Osteoblast (primary cell): ENCODE measurements at places on chromosomes 11 and 22.

DNA sequence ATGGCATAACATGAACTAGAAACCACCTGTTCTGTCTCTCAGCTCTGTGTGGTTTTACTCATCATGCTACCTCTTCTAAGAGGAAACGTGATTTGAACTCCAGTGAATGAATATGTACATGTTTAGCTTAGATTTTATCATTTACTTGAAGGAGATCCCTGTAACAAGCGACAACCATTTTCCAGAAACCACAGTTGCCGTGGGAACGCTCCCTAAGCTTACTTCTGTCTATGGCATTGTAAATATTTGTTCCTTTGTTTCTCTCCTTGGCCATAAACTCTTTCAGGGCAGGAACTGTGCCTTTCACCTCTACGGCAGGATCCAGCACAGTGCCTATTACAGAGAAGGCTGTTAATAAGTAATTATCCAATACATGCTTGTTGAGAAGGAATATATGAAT, 17.1 kb upstream of the TPH1 start:
- DNase-seq = no peak

DNA sequence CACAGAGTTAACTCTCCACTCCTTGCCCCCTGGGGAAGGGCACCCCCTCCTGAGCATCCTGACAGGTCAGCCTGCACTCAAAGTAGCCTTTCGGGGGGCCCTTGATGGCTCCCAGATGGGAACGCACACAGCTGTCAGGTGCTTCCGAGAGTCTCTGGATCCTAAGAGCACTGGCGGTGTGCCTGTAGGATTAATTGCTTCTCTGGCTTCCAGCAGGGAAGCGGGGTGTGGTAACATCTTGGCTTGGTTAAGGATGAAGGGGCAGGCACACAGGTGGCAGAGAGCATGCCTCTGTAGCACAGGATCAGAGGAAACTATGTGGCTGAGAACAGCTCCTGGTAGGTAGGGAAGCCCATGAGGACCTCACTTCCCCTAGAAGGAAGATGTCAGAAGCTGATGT, 199.8 kb downstream of the MIAT start:
- DNase-seq = no peak

DNA sequence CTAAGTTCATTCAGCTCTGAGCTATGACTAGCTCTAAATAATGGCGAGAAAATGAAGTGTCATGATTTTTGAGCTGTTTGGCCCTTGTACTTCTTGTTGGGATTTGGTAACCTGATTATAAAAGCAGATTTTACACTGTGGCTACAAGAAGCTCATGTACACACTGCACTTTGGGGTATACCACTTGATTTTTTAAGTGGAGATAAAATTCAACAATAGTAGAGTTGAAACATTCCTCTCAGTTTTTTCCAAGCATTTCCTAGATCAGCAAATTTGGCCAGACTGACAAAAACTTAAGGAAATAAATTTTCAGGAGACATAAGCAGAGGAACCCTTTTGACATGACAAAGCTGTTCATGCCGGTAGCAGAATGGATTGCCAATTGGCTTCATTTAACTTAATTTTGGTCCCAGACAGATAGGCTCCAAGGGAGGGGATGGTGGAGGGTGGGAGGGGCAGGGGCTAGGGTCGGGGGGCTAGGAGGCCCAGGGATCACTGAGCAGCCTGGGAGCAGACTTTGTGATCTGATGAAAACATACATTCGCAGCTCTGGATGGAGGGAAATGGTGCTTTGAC, 575.9 kb downstream of the METTL15 start:
- DNase-seq = no peak

DNA sequence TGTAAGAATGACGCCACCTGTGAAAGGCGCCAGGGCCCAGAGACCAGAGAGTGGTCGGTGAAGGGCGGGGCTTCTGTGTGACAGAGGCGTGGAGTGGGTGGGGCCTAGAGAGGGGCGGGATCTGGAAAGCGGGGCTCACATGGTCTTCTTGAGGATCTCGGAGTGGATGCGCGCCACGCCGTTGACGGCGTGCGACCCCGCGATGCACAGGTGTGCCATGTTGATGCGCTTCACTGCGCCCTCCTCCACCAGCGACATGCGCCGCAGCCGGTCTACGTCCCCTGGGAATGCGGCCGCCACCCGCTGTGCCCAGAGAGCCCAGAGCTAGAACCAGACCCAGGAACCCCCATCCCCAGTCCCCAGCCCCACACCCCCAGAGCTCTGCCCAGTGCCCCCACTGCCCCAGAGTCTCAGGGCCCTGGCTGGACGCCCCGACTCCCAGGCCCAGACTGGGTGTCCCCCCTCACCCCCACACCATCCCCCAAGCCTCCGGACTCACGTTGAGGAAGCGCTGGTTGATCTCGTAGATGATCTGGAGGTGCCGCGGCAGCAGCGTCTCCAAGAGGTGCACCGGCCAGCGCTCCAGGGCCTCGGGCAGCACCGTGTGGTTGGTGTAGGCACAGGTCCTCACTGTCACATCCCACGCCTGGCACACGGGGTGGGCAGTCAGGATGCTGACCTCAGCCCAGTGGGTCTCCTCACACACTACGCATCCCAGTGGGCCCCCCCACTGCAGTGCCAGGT, 6.2 kb downstream of the PYGM start:
- DNase-seq = peak; percentile 46

DNA sequence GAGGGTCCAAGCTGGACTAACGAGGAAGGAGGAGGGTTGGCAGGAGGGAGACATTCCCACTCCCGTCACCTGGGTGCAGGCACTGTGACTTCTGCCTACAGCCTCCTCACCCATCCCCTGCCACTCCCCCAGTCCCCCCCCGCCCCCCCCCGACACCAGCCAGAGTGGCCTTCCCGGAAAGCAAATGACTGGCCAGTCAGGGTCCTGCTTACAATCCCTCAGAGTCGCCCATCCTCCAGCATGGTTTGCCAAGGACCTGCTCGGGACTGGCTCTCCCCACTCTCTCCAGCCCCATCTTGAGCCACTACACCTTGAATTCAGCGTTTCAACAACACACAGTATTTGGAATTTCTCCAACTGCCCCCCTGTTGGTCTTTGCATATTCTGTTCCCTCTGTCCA, 59.6 kb downstream of the THAP12 start:
- DNase-seq = no peak

DNA sequence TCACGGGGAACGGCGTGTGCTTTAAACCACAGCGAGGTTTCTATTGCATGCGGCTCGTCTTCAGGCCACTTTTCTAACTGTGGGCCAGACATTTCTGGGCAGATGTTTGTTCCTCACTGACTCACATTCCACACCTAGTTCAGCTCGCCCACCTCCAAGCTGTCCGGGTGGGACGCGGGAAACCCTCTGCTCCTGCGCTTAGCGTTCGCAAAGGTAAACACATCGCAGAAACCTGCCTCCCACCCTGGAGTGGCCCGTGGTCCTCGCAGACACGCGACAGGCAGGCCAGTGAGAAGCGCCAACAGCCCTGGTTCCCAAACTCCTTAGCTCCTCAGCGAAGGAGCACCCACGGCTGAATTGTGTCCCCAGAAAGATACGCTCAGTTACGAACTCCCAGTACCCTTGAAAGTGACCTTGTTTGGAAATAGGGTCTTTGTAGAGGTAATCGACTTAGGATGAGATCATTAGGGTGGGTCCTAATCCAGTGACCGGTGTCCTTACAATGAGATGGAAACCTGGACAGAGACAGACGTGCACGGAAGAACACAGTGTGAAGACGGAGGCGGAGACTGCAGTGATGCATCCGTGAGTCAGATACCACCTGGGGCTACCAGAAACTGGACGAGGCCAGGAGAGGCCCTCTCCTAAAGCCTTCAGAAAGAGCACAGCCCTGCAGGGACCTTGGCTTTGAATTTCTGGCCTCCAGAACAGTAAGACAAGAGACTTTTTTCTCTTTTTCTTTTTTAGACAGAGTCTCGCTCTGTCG, 82.7 kb downstream of the CELSR1 start:
- DNase-seq = no peak

DNA sequence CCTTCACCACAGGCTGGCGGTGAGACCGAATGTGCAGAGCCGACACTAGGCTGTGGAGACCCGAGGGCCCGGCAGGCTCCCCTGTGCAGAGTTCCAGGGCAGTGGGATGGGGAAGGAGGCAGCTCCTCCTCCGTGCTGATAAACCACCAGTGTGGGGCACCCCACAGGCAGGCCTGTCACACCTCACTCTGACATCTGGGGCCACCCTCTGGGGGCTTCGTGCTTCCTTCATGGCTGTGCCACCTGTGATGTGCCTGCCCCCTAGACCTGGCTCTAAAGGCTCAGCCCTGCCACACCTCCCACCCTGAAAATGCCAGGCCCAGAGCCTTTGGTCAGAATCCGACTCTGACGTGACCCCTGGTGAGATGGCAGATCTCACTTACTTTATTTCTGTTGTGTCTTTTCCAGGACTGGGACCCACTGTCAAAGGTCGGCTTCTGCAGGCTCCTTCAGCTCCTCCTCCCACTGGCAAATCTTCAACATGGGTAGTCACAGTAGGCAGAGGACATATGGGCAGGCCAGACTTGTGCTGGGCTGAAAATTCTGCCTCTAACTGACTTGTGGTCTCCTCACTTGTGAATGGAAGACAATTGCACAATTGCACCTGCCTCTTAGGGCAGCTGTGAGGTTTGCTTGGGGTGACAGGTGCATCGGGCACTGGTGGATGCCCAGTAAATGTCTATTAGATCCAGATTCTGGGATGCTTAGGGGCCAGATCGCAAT, 46.2 kb upstream of the TSKU start:
- DNase-seq = no peak

DNA sequence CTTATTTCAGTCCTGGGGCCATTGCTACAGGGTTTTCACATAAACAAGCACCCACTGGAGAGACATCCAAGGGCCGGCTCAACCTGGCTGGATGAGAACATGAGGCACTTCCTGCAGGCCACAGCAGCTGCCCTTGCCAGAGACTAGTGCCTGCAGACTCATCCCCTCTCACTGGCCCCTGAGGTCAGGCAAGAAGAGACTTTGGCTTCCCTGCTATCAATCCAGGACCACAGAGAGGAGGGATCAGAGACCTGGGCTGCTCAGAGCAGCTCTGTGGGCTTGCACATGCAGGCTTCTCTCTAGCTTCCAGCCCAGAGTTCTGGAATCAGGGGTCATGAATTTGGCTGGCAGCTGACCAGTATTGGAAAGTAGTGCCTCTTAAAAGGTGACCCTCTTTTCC, 79.5 kb downstream of the CABIN1 start:
- DNase-seq = no peak

DNA sequence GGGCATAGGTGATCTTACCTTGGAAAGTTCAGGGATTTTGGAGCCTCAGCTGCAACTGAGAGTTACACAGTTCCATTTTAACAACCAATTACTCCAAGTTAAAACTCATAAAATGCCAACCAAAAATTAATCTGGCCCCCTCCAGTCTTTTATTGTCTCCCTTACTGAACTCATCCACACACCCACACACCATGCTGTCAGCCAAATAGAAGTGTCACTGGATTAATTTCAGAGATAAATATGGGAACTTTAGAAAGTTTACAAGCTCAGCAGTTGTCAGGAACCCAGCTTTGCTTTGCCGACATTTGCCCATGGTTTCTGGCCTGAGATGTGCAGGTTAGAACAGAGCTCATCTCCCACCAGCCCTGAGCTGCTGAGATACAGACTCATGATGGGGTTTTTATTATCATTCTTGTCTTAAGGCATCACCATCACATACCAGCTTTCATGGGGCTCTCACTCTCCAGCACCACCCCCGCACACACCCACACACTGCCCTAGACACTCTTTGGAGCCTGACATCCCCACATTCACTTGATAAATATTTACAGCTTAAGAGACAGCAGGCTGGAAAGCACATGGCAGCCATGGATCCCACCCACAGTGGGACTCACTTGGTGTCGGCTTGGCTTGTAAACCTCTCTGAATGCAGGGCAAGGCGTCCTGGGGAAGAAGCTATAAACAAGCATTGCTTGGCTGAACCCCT, 23.7 kb upstream of the CTR9 start:
- DNase-seq = no peak

DNA sequence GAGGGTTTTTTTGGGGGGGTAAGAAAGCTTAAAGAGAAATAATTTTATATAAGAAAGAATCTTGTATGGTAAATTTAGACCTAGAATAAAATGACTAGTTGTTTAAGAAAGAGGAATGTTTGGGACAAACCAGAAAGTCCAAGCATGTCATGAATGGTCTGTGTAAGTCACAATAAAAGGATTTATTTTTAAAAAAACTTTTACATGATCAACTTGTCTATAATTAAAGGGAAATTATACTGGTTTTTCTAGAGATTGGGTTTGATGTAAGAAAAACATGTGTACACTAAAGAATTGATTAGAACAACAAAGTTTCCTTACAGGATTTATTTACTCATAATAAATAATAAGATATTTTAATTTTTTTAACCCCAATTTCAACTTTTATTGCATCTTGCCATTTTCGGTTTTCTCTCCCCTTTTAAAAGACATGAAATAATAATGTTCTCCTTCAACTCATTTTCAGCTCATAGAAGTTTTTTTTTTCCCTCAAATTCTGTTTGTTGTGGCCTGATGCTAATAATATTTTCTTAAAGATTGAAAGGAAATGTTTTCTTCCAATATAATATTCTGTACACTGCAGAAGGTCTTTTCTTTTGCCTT, 35.4 kb upstream of the INCENP start:
- DNase-seq = no peak

DNA sequence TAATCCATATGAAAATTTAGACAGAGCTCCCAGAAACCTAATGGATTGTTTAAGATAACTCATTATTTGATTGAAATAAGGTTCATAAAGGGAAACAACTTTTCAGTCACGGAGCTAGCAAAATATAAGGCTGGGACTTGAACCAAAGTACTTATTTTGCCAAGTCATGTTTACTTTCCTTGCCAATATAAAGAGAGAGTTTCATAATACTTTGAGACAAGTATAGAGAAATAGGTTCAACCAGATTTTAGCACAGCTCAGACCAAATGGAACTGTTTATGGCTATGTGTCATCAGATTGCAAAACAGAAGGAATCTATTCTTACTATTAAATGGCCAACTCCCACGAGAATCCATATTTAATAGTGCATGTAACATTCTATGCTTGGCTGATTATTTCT, 1517.5 kb upstream of the TENM4 start:
- peak; percentile 25 for DNase-seq

DNA sequence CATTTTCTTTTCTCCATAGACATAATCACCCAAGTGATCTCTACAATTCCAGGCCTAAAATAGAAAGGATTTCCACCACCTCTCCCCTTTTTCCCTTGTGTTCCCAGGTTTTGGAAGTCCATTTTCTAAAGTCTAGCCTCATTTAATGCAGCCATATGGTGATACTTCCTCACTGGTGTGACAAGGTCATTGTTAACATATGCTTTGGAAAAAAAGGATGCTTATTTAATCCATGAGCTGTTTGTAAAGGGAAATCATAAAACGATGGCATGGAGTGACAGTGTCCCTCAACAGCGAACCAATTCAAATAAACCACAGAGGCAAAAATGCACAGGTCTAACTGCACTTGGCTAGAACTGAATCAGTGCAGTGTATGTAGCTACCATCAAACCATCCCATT, 26.6 kb downstream of the GRIA4 start:
- DNase-seq = no peak

GRCh38 chr11:25924586-25924985, 407.3 kb upstream of the ANO3 start:
- no peak for DNase-seq

GRCh38 chr11:93740031-93740729, 1.1 kb downstream of the TAF1D start:
- peak; percentile 85 for DNase-seq
